ENCODE measurements at places on chromosomes 1 and 21.

- no peak for DNase-seq
Observed at GRCh38 chr21:22342889-22343288, 1344.7 kb downstream of the NCAM2 start.

GRCh38 chr1:25754470-25755181 is 45.4 kb upstream of the SELENON start:
- no peak for DNase-seq

DNA sequence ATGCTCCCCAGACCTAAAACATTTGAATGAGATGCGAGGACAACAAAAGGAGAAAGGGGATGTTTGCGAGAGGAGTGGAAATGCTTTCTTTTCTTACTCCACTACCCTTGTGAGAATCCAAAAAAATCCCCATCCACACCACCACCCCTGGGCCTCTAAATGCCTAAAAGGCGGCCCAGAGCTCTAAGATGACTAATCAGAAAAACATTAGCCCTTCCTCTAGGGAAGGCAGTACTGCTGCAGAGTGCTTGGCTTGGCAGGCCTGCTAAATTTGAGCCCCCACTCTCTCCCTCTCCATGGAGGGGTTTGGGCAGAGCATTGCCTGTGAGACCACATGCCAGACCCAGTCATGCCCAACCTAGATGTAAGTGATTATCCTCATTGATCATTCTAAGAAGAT is 347.9 kb downstream of the USH2A start:
- no peak for DNase-seq

DNA sequence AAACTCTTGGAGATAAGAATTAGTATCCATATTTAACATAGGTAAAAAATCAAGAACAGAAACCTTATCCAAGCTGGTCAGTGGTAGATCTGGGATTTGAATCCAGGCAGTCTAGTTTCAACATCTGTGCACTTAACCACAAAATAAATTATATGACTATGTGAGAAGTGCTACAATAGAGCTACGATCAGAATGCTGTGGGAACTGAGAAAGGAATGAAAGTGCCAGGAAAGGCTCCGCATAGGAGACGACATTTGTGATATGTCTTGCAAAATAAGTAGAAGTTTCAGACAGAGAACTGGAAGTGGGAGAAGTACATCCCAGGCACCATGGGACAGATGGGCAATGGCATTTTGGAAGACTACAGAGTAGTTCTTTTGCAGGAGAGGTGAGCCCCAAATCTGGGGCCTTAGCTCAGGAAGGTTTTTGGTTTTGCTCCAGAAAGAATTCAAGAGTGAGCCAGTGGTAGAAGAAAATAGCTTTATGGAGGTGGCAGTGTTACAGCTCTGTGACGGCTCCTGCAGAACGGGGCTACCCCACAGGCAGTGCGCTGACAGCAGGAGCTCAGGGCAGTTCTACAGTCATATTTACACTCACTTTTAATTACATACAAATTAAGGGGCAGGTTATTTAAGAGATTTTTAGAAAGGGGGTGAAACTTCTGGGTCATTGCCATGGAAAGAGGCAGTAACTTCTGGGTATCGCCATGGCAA is 25.5 kb upstream of the GJA5 start:
- no peak for DNase-seq

DNA sequence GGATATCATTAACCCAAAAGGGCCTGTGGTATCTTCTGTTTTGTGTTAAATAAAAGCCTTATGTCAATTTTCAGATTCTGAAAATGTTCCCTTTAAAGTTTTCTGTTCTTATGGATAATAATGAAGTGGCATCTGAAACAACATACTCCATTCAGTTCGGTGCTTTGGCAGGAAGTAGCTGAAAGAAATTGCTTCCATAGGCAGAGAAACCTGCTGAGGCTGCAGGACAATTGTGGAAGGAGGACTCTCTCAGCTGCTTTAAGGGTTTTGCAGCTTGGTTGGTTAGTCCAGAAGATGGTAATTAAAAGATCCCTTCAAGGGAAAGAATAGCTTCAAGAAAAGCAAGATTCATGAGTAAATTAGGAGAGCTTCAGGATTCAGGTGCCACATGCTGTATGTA is 30.5 kb upstream of the NRIP1 start:
- DNase-seq, result no peak

DNA sequence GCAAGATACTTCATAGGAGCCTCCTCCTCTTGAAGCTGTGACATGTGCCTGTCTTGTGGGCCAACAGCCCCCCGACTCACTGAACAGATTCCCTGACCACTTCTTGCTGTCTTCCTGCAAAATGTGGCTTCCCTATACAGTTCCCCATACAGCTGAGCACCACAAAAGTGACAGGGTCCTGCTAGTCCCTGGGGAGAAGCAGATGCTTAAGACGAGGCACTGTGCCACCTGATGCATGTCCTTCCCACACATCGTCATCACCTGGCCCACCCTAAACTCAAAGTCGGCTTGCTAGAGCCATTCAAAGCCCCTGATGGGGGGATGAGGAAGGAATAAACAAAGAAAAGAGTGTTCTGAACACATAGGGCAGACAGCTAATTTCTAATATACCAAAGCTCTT is 29.2 kb upstream of the ETV3 start:
- no peak for DNase-seq

- DNase-seq, result no peak
Observed at GRCh38 chr1:12692967-12693782, 22.7 kb upstream of the AADACL3 start.

GRCh38 chr1:88998716-88999115 is 6.3 kb upstream of the KYAT3 start:
- no peak for DNase-seq

- DNase-seq, result no peak
Observed at GRCh38 chr21:36803816-36804439, 105.0 kb downstream of the SIM2 start.

DNA sequence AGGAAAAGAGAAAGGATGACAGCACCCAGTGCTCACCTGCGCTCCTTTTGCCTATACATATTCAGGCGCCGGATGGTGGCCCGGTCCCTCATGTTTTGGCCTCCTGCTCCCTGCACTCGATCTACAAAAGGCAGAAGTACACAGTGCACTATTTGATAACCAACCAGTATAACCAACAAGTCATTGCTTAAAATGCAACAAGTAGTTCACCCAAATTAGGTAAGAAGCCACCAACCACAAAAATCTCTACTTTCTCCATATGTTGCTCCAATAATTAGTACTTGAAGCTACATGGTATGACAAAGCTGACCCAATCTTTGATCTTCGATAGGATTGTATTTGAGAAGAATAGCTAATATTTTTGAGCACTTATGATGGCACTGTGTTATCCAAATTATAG is 2.0 kb downstream of the GNL2 start:
- no peak for DNase-seq

Measured in stimulated activated CD8-positive, alpha-beta memory T cell treated with anti-CD3 and anti-CD28 coated beads, Interleukin-15, amount 100 ng/mL, for 24 hours (primary cell).